ENCODE measurements at places on chromosomes 6 and 20.

- DNase-seq: no peak
Measured at GRCh38 chr20:6764619-6765018, 2.9 kb upstream of the BMP2 start.

DNA sequence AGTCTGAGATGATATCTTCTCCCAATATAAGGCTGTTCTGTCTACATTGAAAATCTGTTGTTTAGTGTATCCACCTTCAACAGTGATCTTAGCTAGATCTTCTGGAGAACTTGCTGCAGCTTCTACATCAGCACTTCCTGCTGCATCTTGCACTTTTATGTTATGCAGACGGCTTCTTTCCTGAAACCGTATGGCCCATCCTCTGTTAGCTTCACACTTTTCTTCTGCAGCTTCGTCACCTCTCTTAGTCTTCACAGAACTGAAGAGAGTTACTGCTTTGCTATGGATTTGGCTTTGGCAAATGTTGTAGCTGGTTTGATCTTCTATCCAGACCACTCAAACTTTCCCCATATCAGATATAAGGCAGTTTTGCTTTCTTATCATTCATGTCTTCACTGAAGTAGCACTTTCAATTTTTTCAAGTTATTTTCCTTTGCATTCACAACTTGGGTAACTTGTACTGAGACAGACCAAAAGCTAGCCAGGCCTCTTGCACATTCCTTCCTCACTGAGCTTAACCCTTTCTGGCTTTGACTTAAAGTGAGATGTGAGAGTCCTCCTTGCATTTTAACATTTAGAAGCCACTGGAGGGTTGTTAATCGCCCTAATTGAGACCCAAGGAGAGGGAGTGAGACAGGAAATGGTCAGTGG lies 110.1 kb downstream of the PREP start:
- no peak for DNase-seq

DNA sequence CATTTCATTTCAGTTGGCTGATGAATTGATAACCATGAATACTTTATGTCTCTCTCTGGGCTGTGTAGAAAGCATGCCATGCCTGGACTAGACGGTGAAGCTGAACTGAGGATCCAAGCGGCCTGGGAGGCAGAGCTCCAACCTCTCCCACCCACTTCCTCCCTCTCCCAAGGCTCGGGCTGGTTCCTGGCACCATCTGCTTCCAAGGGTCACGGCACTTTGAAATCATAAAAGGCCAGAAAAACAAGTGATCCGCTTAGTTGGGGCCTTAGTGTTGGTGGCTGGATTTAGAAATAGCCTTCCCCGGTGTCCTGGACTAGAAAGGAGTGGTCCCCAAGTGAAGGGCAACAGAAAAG lies 202.4 kb upstream of the PMEPA1 start:
- no peak for DNase-seq

GRCh38 chr6:88725111-88725975 lies 238.1 kb downstream of the RNGTT start:
- no peak for DNase-seq

DNA sequence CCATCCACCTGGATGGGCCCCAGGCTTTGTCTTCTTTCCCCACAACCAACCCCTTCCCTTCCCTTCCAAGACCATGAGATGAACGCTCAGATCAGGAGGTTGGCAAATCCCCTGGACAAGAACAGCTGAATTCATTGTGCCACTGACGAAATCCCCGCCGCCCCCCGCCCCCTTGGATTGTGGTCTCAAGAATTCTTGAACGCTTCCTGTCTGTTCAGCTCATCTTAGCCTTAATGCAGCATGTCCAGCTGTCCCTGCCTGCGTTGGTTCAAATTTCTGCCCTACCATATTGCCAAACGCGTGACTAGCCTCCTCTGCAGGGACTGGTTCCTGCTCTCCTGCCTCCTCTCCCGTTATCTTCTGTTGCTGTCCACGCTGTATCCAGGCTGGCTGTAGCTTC lies 133.2 kb downstream of the CDH4 start:
- DNase-seq: no peak

DNA sequence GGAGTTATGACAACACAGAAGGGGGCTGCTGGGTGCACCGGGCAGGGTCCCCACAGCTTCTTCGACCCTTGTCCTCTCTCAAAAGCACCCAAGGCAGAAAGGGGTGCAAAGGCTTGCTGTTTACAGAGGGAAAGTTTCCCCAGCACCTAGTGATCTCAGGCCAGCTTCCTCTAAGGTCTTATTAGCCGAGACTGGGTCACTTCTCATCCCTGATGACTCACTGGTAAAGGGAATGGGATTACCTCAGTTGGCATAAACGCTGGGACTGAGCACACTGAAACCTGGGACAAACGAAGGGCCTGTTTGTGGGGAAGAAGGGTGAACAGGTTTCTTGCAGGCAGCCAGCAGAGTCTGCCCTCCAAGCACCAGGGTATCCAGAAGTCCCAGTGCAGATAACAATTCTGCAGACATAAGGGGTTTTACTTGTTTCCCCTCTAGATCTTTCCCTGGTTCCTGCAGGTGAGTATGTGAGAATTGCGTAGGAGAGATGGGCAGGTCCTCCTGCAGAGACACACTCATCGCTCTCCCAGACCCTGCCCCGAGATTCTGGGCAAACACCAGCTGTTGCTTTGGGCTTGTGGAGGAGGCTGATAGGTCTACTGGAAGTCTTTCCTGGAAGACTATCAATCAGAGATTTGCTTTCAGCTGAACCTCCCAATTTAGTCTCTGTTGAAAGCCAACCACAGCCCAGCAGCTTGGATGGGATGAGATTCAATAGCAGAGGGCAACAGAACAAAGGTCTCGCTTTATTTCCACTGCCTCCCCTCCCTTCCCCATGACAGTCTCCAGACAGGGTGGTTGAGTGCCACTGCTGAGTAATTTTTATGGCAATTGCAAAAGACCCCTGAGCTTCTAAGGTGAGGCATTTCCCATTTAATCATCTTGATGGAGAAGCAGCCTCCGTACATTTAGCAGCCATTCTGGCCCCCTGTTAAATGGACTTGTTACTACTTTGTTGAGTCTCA lies 25.7 kb downstream of the KCNG1 start:
- DNase-seq: no peak

- DNase-seq: no peak
Measured at GRCh38 chr6:74585753-74586152, 620.1 kb downstream of the COL12A1 start.

GRCh38 chr20:35849706-35850105 lies 77.9 kb downstream of the PHF20 start:
- no peak for DNase-seq

- DNase-seq: no peak
Measured at GRCh38 chr20:20972490-20972889, 133.7 kb downstream of the LINC00237 start.

- DNase-seq: no peak
Measured at GRCh38 chr6:24353861-24354260, 4.0 kb downstream of the DCDC2 start.

- no peak for DNase-seq
Measured at GRCh38 chr6:14353798-14354197, 236.2 kb downstream of the CD83 start.

DNA sequence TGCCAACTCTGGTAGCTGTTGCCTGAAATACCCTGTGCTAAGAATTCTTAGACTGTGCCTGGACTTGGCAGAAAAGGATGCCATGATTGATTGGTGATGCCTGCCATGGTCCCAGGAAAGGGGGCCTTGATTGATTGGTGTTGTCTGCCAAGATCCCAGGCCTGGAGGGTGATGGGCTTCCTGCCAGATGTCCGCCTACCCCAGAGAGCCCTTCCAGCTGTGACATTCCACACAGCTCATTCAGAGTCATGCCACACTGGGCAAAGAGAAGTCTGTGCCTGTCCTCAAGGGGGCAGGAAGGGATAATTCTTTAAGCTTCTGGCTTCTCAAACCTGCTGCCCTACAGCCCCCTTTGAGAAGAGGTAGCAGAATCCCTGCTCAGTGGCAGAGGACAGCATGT lies 24.6 kb downstream of the RIMS4 start:
- no peak for DNase-seq
